ENCODE measurements at places on chromosomes 6 and 20. TPM values are rescaled to one million over a fixed set of nuclear protein-coding genes. Genes with fewer than 3 reads are reported as not detected.

TPMT gene
- total RNA-seq, result 4.6 TPM

PLTP gene
- total RNA-seq, result 31.5 TPM

HLA-E gene
- total RNA-seq, result 1,118 TPM

EYS gene
- total RNA-seq, result under 0.01 TPM

DUSP22 gene
- 43.4 TPM for total RNA-seq

GRM4 gene
- under 0.01 TPM for total RNA-seq

IRAK1BP1 gene
- 4.6 TPM for total RNA-seq

PAK5 gene
- total RNA-seq, result not detected

SIGLEC1 gene
- total RNA-seq, result under 0.01 TPM

GPR63 gene
- 0.54 TPM for total RNA-seq

CST4 gene
- not detected for total RNA-seq

SEMG1 gene
- not detected for total RNA-seq

GNMT gene
- 1.1 TPM for total RNA-seq

CDYL gene
- 53.1 TPM for total RNA-seq

BANF2 gene
- not detected for total RNA-seq

CBFA2T2 gene
- total RNA-seq, result 15.1 TPM

CGA gene
- total RNA-seq, result not detected

GRM1 gene
- total RNA-seq, result under 0.01 TPM

KCNK5 gene
- total RNA-seq, result 18.6 TPM

TAP2 gene
- 30.7 TPM for total RNA-seq

PPP1R14C gene
- under 0.01 TPM for total RNA-seq

DYNLT2 gene
- total RNA-seq, result 2.7 TPM

TOX2 gene
- not detected for total RNA-seq

GJA10 gene
- not detected for total RNA-seq

MMP24 gene
- under 0.01 TPM for total RNA-seq
